ENCODE measurements at places on chromosomes 12 and 14. TPM values are rescaled to one million over a fixed set of nuclear protein-coding genes. Genes with fewer than 3 reads are reported as not detected.

The PLD4 gene
- total RNA-seq, result 1.1 TPM

The RNASE2 gene
- not detected for total RNA-seq

The ACRBP gene
- total RNA-seq, result 241 TPM

The KLRC3 gene
- not detected for total RNA-seq

The RD3L gene
- total RNA-seq, result not detected

The ACIN1 gene
- 209 TPM for total RNA-seq

The GLS2 gene
- 4.7 TPM for total RNA-seq

The RASSF9 gene
- total RNA-seq, result 0.37 TPM

The BBOF1 gene
- total RNA-seq, result 25.1 TPM

DNA sequence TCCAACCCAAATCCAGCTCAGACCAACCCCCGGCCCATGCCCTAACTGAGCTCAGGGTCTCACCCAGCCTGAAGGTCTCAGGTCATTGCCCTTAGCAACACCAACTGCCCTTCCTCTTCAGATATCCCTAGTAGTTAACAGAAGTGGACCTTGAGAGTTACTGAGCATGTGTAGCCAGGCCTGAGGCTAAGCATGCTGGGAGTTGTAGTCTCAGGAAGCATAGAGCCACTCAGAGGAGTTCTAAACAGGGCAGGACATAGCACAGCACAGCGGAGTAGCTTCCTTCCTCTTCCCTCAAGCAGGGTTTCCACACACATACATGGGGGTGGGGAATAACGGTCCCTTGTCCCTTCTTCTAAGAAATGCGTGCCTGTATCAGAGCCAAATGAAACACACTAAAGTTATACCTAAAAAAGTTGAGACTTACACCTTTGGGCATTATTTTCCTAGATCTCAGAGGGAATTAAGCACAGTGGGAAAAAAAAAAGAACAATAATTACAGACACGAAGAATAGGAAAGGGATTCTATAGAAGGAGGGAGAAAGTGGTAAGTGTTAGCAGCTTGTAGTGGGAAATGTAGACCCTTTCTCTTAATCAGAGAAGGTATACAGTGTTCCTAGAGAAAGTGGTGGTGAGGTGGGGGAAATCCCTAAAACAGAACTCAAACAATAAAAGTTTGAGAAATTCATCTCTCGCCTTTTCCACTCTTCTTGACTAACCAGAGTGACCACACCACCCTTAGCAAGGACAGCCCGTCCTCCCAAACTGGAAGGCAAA lies 4.4 kb downstream of the KMT2D start:
- DNase-seq, result peak; percentile 85
- no peaks in the 10 kb centered on the region for H3K36me3 ChIP-seq
- H3K4me1 ChIP-seq, result peaks cover 39% of the 10 kb centered on the region
- no peaks in the 10 kb centered on the region for H3K27me3 ChIP-seq

DNA sequence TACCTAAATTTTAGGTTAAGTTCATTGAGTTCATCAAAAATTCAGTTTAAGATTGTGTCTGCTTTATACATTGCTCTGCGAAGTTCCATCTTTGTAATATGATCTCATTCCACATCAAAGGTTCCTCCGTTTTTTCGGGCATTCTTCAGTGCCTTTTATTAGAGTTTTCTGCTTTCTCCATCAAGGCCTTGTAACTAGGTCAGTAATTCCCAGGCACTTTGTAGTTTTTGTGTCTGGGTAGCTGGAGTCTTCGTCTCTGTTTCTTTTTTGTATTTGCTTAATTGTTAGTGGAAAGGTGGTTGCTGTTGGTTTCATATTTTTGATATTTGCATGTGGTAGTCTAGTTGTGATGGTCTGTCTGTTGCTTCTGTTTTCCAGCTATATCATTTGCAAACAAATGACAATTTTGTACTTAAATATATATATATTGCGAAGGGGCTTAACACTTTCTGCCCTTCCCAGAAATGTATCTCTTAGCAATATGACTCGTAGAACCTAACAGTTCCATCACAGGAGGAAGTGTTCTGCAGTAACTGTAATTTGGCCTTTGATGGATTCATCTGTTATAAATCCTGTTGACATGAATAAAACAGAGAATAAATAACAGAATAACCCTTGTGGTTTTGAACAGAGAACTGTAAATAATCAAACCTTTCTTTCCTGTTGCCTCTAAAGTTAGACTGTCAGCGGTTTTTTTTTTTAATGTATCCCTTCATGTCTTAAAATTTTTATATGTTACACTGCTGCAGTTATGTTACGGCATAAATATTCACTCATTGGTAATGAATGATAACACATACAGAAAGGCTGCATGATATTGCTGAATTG lies 88.4 kb upstream of the DYNC1H1 start:
- no peaks in the 10 kb centered on the region for H3K27me3 ChIP-seq
- H3K27ac ChIP-seq, result no peak overlapping the region
- DNase-seq, result no peak

- DNase-seq, result no peak
- no peaks in the 10 kb centered on the region for H3K4me1 ChIP-seq
- H3K27ac ChIP-seq, result no peak overlapping the region
- no peaks in the 10 kb centered on the region for H3K36me3 ChIP-seq
- no peaks in the 10 kb centered on the region for H3K27me3 ChIP-seq
- no peak overlapping the region for H3K4me3 ChIP-seq
These were observed 10.1 kb downstream of the TDP1 start for GRCh38 chr14:89965839-89966238.

GRCh38 chr12:40137252-40137651 lies 31.4 kb upstream of the SLC2A13 start:
- H3K27me3 ChIP-seq, result no peaks in the 10 kb centered on the region
- DNase-seq, result no peak
- no peaks in the 10 kb centered on the region for H3K36me3 ChIP-seq
- no peak overlapping the region for H3K4me3 ChIP-seq
- H3K27ac ChIP-seq, result no peak overlapping the region

- no peak overlapping the region for H3K4me3 ChIP-seq
- DNase-seq, result no peak
- no peaks in the 10 kb centered on the region for H3K27me3 ChIP-seq
- H3K36me3 ChIP-seq, result no peaks in the 10 kb centered on the region
- H3K27ac ChIP-seq, result no peak overlapping the region
These were observed 196.4 kb downstream of the RASSF9 start for GRCh38 chr12:85639834-85640233.

- no peak overlapping the region for H3K27ac ChIP-seq
- H3K4me1 ChIP-seq, result no peaks in the 10 kb centered on the region
- no peak for DNase-seq
These were observed 126.9 kb downstream of the PAPOLA start for GRCh38 chr14:96629082-96629481.

DNA sequence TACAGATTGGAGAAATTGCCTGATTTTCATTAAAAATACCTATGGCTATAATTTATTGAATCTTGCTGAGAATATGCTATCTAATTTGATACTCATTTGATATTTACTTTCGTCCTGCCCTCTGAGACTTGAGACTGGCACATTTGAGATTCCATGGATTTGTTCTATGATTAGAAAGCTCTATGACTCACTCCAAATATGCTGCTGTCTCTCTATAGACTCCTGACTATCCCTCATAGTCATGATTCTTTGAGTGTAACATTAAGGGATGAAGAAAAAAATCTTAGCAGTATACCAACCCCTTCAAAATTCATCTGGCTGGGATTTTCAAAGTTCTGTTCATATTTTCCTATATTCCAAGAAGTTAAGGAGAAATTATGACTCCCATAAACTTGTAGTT lies 191.9 kb downstream of the LRIG3 start:
- no peaks in the 10 kb centered on the region for H3K27me3 ChIP-seq
- no peak overlapping the region for H3K27ac ChIP-seq
- no peaks in the 10 kb centered on the region for H3K36me3 ChIP-seq

DNA sequence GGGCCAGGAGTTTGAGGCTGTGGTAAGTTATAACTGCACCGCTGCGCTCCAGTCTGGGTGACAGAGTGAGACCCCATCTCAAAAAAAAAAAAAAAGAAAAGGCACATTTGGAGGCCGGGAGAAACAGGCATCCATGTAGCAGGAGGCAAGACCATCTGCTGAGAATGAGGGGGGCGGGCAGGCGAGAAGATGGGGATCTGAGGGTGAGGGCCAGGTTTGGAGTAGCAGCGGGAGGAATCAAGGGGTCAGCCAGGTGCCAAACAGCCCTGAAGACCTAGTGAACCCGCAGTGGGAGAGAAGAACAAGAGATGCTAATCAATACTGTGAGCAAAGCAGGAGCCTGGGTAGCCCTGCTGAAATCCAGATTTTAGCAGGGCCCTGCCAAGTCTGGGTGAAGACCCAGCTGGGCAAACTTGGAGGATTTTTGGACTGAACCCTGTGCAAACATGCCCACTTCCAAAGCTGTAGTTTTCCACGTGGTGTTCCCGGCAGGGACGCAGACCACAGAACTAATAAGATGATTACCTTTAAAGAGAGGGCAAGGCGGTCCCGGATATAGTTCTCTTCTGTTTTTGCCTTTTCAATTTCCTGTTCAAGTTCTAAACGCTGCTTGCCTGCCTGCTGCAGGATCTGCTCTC lies 61.0 kb downstream of the NIN start:
- H3K27me3 ChIP-seq, result no peaks in the 10 kb centered on the region
- DNase-seq, result no peak
- H3K4me1 ChIP-seq, result no peaks in the 10 kb centered on the region
- H3K4me3 ChIP-seq, result no peak overlapping the region
- no peak overlapping the region for H3K27ac ChIP-seq

DNA sequence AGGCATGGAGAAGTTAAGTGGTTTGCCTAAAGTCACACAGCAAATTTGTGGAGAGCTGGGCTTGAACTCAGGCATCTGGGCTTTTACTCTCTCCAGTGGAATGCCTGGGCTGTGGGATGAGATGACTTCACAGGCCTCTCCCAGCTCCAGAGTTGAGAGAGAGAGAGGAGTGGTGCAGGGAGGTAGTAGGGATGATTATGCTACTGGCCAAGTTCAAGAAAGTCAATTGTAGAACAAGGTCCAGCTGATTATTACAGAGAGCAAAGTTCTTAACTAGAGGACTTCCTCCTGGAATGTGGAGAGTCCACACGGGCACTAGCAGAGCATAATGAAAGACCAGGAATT lies 769 bp upstream of the EMP1 start:
- H3K27ac ChIP-seq, result peak overlapping the region; percentile 88
- H3K36me3 ChIP-seq, result no peaks in the 10 kb centered on the region

GRCh38 chr12:56591126-56591525 lies 39.0 kb downstream of the BAZ2A start:
- peaks cover 11% of the 10 kb centered on the region for H3K4me1 ChIP-seq
- no peak overlapping the region for H3K27ac ChIP-seq
- H3K36me3 ChIP-seq, result no peaks in the 10 kb centered on the region
- no peak for DNase-seq
- H3K4me3 ChIP-seq, result no peak overlapping the region

DNA sequence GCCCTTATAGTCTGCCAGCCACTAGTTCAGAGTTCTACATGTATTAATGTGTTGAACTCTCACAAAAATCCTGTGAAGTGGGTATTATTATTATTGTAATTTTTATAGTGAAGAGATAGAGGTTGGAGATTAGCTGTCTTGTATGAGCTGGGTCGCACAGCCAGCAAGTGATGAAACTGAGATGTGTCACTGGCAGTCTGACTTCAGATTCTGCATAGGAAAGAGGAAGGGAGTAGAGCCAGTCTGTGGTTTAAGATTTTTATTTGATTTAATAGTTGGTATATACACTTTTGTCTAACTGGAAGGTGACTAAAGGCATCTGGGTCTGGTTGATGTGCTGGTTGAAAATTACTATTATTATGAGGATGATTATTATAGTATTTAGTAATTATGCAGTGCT lies 5.8 kb upstream of the FRS2 start:
- no peak overlapping the region for H3K4me3 ChIP-seq
- no peaks in the 10 kb centered on the region for H3K36me3 ChIP-seq
- DNase-seq, result no peak
- H3K4me1 ChIP-seq, result no peaks in the 10 kb centered on the region
- H3K27me3 ChIP-seq, result no peaks in the 10 kb centered on the region

GRCh38 chr14:89504602-89505313 lies 87.7 kb upstream of the FOXN3 start:
- H3K36me3 ChIP-seq, result no peaks in the 10 kb centered on the region
- no peak overlapping the region for H3K27ac ChIP-seq
- no peak overlapping the region for H3K4me3 ChIP-seq
- peaks cover 6% of the 10 kb centered on the region for H3K4me1 ChIP-seq
- H3K27me3 ChIP-seq, result no peaks in the 10 kb centered on the region
- DNase-seq, result no peak

GRCh38 chr14:22536853-22537338 lies 52.1 kb downstream of the DAD1 start:
- no peaks in the 10 kb centered on the region for H3K36me3 ChIP-seq
- no peak overlapping the region for H3K27ac ChIP-seq
- DNase-seq, result no peak
- H3K4me3 ChIP-seq, result no peak overlapping the region

GRCh38 chr14:47863441-47863840 lies 188.0 kb upstream of the MDGA2 start:
- no peak for DNase-seq
- H3K36me3 ChIP-seq, result no peaks in the 10 kb centered on the region
- H3K4me3 ChIP-seq, result no peak overlapping the region

- H3K4me3 ChIP-seq, result no peak overlapping the region
- H3K36me3 ChIP-seq, result no peaks in the 10 kb centered on the region
- H3K27me3 ChIP-seq, result no peaks in the 10 kb centered on the region
- no peak for DNase-seq
- H3K27ac ChIP-seq, result no peak overlapping the region
- peaks cover 19% of the 10 kb centered on the region for H3K4me1 ChIP-seq
These were observed 45.4 kb upstream of the TESC start for GRCh38 chr12:117144599-117144998.

DNA sequence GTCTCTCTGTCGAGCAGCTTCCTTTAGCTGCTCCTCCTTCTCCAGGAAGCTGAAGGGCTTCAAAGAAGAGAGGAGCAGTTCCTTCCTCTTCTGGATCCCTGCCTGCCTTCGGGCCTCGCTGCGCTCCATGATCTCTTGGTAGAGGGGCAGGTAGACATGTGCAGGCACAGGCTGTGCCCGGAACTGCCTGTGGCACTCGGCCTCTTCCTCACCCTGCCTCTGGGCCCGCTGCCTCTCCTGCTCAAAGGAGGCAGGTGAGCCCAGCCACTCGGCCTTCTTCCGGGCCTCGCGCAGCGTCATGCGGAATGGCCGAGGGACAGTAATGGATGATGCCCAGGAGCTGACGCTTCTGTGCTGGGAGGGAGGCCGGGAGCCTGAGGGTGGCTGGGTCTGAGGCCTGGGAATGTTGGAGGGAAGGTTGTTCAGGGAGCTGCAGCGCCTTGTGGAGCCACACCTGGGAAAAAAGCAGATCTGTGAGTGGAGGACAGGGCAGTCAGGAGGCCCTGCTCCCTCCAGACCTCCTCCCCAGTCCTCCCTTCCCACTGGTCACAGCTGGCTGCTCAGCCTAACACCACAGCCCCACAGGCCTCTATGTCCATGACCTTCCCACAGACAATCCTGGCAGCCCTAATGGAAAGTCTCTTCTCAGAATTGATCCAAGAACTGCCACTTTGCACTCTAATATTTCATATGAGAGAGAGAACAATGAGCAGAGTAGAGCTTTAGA lies 5.3 kb downstream of the FAM161B start:
- no peaks in the 10 kb centered on the region for H3K36me3 ChIP-seq
- no peak for DNase-seq
- H3K27me3 ChIP-seq, result no peaks in the 10 kb centered on the region
- no peak overlapping the region for H3K4me3 ChIP-seq

- no peak for DNase-seq
- no peaks in the 10 kb centered on the region for H3K36me3 ChIP-seq
- no peaks in the 10 kb centered on the region for H3K4me1 ChIP-seq
- H3K4me3 ChIP-seq, result no peak overlapping the region
These were observed 3.8 kb downstream of the TAS2R20 start for GRCh38 chr12:10994307-10994706.

GRCh38 chr12:18332173-18332572 lies 70.9 kb downstream of the PIK3C2G start:
- H3K27ac ChIP-seq, result no peak overlapping the region
- DNase-seq, result no peak
- H3K4me3 ChIP-seq, result no peak overlapping the region
- H3K36me3 ChIP-seq, result no peaks in the 10 kb centered on the region
- H3K27me3 ChIP-seq, result no peaks in the 10 kb centered on the region
- no peaks in the 10 kb centered on the region for H3K4me1 ChIP-seq

Data from testis (tissue), 5 donors.